ENCODE measurements at places on chromosomes 16 and 17.

GRCh38 chr16:87007907-87008306 is 309.3 kb downstream of the C16orf95 start:
- DNase-seq = no peak

DNA sequence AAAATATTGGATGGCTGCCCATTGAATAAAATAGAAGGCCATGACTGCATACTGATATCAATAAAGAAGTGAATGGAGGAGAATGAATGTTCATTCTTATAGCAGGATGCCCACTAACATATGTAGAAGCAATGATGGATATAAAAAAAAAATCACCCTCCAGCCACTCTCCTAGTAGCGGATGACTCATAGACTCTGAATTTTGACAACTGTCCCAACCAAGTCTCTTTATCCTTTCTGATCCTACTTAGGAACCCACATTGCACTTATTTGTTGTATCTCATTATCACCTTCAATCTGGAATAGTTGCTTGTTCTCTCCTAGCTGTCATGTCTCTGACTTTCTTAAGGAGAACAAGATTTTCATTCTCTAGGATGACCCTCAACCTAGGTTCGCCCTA is 429.9 kb downstream of the HS3ST3B1 start:
- DNase-seq = no peak

DNA sequence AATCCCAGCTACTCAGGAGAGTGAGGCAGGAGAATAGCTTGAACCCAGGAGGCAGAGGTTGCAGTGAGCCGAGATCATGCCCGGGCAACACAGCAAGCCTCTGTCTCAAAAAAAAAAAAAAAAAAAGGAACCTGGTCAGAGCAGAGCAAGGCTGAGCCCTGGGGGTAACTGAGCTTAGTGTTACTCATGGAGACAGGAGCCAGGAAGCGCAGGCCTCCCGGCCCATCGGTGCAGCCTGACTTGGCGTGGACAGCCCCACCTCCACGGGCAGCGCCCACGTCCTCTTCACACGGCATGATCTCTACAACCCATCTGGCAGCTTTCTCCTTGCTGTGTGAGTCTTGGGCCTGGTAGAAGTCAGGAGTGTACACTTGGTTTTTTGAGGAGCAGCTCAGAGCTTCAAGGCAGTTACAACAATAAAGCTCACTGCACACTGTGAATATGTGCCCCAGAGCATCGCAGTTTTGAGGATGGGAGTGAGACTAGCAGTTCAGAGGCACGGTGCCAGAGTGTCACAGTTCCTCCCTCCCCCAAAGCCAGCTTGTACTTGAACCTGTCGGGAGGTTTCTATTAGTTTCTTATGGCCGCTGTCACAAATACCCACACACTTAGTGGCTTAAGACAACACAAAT is 129.9 kb downstream of the RAP1GAP2 start:
- DNase-seq = no peak

GRCh38 chr17:4475463-4475862 is 23.2 kb upstream of the SPNS2 start:
- DNase-seq = no peak

GRCh38 chr16:47408491-47408890 is 52.4 kb downstream of the ITFG1 start:
- DNase-seq = no peak

GRCh38 chr17:67818110-67819002 is 6.9 kb upstream of the BPTF start:
- DNase-seq = peak; percentile 34
